Left kidney (tissue), 8 donors: ENCODE measurements at places on chromosomes 4 and X. TPM values are rescaled to one million over a fixed set of nuclear protein-coding genes. Genes with fewer than 3 reads are reported as not detected.

- peak; percentile 94 for DNase-seq
Observed at GRCh38 chr4:2843263-2843940, at the start of gene ADD1. Gene ADD1, plus strand, starts transcription at chr4:2843844. Its CDS starts 32,072 bp downstream, at chr4:2875916.

- no peak for DNase-seq
Observed at GRCh38 chrX:38293741-38294140, 33.6 kb downstream of the RPGR start.

Gene IL2RG
- 0.93 TPM for polyA plus RNA-seq

Gene ALB
- 4.6 TPM for polyA plus RNA-seq

Gene NEXMIF
- polyA plus RNA-seq = 3.1 TPM

- DNase-seq = peak; percentile 88
Observed at GRCh38 chr4:81405900-81406401, 65.8 kb downstream of the RASGEF1B start.

GRCh38 chr4:12126474-12126873 lies 697.8 kb upstream of the HS3ST1 start:
- DNase-seq = no peak

- no peak for DNase-seq
Observed at GRCh38 chr4:3834663-3835521, 68.7 kb downstream of the ADRA2C start.

Gene WNK3
- 6.9 TPM for polyA plus RNA-seq

Gene SLITRK4
- 17.9 TPM for polyA plus RNA-seq

Gene EVC2
- 8.4 TPM for polyA plus RNA-seq

Gene IRS4
- polyA plus RNA-seq = 1.6 TPM

- no peak for DNase-seq
Observed at GRCh38 chrX:23332101-23332887, 2.4 kb upstream of the PTCHD1 start.

Gene FAM9A
- polyA plus RNA-seq = not detected

DNA sequence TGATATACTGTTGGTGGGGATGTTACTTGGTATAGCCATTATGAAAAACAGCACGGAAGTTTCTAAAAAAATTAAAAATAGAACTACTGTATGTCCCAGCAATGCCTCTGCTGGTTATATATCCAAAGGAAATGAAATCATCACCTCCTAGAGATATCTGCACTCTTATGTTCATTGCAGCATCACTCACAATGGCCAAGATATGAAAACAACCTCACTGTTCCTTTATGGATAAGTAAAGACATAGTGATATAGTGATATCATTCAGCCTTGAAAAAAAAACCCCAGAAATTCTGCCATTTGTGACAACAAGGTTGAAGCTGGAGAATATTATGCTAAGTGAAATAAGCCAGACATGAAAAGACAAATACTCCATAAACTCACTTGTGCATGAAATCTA lies 543.8 kb upstream of the SLIT2 start:
- no peak for DNase-seq
